ENCODE measurements at places on chromosomes 13 and 19.

DNA sequence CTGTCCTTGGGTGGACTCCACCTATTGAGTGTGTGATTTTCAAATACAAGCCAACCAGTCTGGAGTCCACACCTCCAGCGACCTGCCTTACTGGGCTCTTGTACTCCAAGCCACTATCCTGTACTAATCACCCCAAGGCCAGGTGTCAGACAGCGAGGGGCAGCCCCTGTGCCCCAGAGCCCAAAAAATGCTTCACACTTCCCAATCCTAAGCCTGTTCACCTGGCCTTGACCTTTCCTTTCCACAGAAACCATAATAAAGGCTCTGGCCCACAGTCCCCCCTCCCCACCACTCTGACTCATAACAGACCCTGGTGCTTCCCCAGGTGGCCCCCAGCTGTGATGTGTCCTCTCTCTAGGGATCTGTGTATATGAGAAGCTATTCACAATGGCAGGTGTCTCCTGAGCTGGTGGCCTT, 3.9 kb downstream of the CD209 start:
- no peak for DNase-seq

- DNase-seq, result no peak
Measured at GRCh38 chr19:16233836-16234551, 36.3 kb downstream of the AP1M1 start.

GRCh38 chr13:97749174-97749573, 204.3 kb upstream of the IPO5 start:
- no peak for DNase-seq

GRCh38 chr19:5705552-5705951, 14.4 kb downstream of the LONP1 start:
- no peak for DNase-seq

DNA sequence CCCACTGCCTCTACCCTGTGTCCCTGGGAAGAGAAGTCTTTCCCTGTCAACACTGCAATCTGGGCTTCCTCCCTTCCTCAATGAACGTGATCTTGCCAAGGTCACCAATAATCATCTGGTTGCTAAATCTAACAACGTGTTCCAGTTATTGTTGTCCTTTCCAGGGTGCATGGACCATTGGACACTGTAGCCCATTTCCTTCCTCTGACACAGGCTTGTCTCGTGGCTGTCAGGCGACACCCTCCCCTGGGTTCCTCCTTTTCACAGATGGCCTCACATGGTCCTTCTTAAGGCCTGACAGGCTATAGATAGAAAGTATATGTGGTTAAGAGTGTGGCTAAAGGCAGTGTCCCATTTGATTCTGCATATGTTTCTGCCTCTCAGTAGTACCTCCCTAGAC, 67.7 kb upstream of the STARD13 start:
- DNase-seq, result no peak

DNA sequence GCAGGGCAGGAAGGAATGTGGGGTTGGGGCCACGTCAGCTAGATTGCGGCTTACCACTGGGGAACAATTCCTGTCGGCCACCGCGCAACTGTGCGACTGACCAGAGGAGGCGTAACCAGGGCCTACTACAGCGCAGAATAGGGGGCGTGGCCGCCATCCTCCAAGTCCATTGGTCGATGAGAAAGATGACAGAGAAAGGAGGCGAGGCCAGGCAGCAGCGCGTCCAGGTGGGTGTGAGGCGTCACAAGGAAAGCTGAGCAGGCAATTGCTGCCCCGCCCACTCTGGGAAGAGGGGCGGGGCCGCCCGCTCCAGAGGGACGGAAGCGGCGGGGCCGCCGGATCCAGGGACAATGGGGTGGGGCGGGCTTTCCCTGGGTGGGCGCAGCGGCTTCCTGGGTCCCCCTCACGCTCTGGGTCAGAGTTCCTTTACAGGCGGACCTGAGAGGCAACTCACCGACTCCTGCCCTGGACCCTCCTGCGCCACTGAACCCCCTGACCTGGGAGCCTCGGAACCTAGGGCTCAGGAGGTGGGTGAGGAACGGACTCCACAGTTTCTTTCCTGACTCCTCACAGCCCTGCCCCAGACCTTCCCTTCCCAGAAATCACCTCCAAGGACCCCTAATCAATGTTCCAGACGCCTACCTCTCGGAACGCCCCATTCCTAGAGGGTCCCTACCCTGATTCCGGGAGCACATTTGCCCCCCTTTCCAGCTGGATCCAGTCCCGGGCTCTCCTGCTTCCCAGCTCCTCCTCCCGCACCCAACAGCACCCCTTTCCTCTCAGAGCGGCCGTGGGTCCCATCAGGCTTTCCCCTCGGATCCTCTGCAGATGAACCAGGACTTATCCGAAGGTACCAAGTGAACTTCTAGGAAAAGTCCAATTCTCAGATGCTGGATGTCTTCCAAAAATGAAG, 101.5 kb upstream of the ZNF492 start:
- DNase-seq, result no peak

GRCh38 chr19:44702551-44703176, 3.7 kb downstream of the CEACAM16 start:
- no peak for DNase-seq

DNA sequence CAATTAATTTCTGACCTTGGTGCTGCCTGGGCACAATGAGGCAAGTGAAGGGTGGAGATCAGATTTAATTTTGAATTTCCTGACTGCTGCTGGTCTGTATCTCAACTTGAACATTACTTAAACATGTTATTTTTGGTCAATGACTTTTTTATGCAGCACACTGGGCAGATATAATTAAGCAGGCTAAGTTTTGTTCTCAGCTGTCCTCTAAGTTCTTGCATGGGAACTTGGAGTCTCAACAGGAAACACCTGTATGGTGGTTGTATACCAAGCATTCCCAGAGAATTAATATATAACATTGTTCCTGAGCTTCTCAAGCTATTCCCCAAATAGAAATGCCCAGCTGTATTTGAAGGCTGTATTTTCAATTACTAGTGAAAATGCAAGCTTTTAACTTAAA, 113.5 kb upstream of the EDNRB start:
- DNase-seq, result no peak

- DNase-seq, result no peak
Measured at GRCh38 chr19:53874606-53874990, 6.9 kb downstream of the MYADM start.

DNA sequence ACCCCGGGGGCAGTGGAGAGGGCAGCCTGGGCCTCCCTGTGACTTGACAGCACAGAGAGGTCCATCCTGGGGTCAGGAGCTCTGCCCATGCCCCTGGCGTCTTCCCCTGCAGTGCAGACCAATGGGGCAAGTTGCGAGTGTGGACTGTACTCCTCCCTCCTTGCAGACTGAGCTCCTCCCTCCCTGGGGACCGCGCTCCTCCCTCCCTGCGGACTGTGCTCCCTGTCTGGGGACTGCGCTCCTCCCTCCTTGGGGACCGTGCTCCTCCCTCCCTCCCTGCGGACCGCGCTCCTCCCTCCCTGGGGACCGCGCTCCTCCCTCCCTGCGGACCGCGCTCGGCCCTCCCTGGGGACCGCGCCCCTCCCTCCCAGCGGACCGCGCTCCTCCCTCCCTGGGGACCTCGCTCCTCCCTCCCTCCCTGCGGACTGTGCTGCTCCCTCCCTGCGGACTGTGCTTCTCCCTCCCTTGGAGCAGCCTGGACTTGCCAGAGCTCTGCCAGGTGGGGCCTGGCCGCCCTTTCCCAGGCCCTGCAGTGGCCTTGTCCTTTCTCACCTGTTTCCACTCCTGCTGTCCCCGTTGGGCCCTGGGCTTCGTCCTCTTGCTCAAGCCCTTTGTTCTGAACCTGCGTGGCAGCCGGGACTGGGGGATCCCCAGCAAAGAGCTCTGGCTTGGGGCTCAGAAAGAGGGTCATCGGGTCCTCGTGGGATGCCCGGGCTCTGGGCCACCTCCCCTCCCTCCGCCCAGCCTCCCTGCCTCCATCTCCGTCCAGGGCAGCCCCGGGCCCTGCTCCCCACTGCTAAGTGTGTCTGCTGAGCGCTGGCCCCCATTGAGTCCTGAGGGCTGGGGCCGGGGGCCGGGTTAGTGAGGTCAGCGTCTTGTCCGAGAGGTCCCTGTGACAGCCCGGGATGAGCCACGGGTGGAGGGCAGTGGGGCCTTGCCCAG, 6.8 kb downstream of the GAMT start:
- no peak for DNase-seq

GRCh38 chr19:16394681-16395375, 70.2 kb downstream of the KLF2 start:
- no peak for DNase-seq

GRCh38 chr13:46893798-46894560, 2.9 kb downstream of the HTR2A start:
- peak; percentile 90 for DNase-seq

DNA sequence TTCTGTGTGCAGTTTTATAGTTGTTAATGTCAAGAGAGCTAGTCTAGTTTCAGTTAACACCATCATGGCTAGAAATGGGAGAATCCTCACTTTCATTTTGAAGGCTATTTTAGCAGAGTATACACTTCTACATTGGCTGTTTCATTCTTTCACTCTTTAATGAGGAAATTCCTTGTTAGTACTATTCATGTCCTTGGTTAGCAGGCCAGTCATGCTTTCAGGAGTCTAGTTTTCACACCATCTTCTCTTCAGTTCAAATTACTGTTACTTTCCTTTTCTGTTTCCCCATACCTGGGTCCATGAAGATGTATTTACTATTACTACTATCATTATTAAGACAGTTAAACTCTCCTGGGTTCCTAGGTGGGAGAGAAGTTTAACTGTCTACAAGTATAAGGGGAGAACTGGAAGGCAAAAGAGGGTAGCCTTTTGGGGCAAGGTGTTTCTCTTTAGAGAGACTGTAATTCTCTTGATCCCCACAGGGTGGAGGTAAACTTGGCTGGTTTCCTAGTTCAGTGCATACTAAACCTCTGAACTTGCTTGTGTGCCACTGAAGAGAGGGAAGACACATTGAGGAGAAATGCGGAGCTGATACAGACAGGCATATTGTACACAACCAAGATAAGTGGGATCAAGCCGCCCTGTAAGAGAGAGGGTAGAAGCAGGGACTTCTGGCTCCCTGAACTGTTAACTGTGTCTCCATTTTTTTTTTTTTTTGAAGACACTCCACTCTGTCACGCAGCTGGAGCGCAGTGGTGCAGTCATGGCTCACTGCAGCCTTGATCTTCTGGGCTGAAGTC, 41.3 kb upstream of the IGFL4 start:
- peak; percentile 28 for DNase-seq

GRCh38 chr19:48724796-48725753, 5.5 kb upstream of the MAMSTR start:
- DNase-seq, result peak; percentile 75

- peak; percentile 52 for DNase-seq
Measured at GRCh38 chr19:3360421-3361383, 5.7 kb upstream of the NFIC start.

GRCh38 chr13:48302871-48303358, 636 bp upstream of the RB1 start:
- DNase-seq, result no peak

DNA sequence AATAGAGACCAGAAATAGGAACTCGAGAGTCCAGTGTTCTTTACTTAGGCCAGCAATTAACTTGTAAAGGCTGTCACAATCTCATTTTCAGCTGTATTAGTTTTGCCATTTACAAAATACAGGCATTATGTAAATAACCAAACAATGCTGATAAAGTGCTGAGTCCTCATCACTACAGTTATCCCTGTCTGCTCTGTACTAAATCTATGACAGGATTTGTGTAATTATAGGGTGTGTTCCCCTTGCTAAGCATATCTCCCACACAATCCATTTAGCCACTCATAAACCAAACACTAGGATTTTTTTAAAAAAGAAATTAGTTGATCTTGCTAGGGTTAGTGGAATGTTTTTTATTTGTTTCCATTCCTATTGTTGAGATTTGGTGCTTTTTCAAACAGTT, 23.2 kb downstream of the PDX1 start:
- DNase-seq, result no peak

- no peak for DNase-seq
Measured at GRCh38 chr13:101868585-101869469, 416.4 kb downstream of the ITGBL1 start.

DNA sequence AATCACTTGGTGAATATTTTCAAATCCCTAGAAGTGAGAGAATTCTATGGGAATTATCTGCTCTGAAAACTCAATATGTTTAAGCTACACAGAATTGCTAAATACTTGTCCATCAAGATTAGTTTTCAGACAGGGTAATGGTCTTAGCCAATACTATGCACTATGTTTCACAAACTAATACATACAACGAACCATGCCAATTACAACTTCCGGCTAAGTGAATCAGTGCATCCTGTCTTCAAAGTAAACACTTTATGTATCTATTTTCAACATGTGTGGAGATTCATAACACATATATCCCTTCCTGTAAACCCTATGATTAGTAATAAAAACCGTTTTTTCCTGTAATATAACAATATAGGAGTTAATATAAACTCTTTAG, 181.5 kb downstream of the POSTN start:
- DNase-seq, result no peak

- peak; percentile 80 for DNase-seq
Measured at GRCh38 chr13:51212758-51213157, 9.4 kb upstream of the FAM124A start.

DNA sequence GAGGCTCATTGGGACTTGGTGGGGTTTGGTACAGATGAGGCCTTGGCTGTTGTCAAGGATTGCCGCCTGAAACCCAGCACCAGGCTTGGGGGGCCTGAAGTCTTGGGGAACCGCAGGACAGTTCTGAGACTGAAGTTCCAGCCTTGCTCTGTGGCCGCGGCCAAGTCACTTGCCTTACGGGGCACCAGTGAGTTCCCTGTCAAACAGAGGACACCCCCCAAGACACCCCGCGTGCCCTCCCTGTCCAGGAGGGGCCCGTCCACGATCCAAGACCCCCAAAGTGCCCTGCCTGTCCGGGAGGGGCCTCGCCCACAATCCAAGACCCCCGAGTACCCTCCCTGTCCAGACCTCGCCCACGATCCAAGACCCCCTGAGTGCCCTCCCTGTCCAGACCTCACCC, 2.5 kb downstream of the CDC34 start:
- no peak for DNase-seq

- DNase-seq, result no peak
Measured at GRCh38 chr19:6204212-6204611, 68.7 kb downstream of the ACSBG2 start.

DNA sequence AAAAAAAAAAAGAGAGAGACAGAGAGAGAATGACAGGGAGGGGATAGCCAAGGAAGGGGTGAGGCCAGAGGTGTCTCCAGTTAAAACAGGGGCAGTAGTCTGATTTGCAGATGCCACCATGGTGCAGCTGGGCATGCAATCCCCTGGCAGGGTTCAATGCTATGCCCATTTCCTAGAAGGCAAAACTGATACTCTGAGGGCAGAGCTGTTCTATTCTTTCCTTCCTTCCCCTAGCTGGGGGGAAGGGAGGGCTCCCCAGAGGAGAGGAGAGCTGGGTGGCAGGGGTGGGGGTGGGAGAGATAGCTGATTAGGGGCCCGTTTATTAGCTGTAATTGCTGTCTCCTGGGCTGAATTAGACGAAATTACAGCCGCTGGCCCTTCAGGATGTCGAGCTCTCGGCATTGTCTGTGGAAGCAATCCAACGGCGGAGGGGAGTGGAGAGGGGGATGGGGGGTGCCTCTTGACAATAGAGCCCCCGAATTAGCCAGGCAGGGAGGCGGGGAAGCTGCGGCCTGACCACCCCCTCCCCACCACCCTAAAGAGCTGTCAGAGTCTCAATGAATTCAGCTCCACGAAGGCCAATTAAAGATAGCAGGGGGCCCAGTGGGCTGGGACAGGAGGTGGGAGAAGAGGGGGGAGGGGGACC, 14.4 kb upstream of the DPP9 start:
- peak; percentile 81 for DNase-seq

GRCh38 chr19:6519289-6519688, 11.5 kb upstream of the TNFSF9 start:
- DNase-seq, result no peak

- DNase-seq, result no peak
Measured at GRCh38 chr19:37981785-37982475, 74.9 kb downstream of the SIPA1L3 start.

- no peak for DNase-seq
Measured at GRCh38 chr13:36882829-36883390, 37.1 kb downstream of the SMAD9 start.

GRCh38 chr19:36049080-36049698, 4.9 kb downstream of the THAP8 start:
- DNase-seq, result no peak
